Gastroesophageal sphincter (tissue), 4 donors: ENCODE measurements at places on chromosomes 3 and 15. TPM values are rescaled to one million over a fixed set of nuclear protein-coding genes. Genes with fewer than 3 reads are reported as not detected.

FRMD5 gene
- total RNA-seq = 1.1 TPM

TNFAIP8L3 gene
- 28.0 TPM for total RNA-seq

DPPA2 gene
- not detected for total RNA-seq

RBMS3 gene
- total RNA-seq = 72.3 TPM

ZNF620 gene
- total RNA-seq = 7.0 TPM

FBXO40 gene
- total RNA-seq = not detected

- H3K4me1 ChIP-seq = peaks cover 3% of the 10 kb centered on the region
- ATAC-seq = peak; percentile 86
- peak overlapping the region; percentile 83 for H3K27ac ChIP-seq
- no peaks in the 10 kb centered on the region for H3K27me3 ChIP-seq
- peaks cover 45% of the 10 kb centered on the region for H3K36me3 ChIP-seq
These were observed 74.5 kb downstream of the RAB7A start for GRCh38 chr3:128800241-128801187.

DNA sequence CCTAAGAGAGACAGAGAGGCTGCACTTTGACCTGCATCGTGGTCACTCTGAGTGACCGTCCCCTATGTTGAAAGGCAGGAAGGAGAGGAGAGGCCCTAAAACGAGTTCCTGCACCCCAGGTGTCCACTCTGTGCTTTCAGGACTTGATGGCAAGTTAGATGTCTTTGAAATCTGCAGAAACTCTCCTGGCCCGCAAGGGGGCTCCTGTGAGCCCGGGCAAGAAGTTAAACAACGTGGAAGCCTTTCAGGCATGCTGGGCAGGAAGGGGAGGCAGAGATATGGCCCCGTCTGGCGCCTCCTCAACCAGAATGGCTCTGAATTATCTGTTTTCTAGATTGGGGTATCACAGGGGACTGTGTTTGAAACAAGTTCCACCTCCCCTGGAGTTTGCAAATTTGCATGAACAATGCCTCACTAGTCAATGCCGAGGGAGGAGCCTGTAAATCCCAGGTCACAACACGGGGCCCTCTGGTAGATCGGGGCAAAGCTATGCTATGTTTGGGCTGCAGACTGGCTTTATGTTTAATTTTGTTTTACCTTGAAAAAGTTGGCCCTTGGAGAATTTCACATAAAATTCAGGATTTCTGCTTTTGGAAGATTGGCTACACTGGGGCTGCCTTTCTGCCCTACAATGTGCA lies 9.8 kb downstream of the CTXND1 start:
- no peak overlapping the region for H3K4me3 ChIP-seq
- no peaks in the 10 kb centered on the region for H3K4me1 ChIP-seq
- no peak for ATAC-seq

DNA sequence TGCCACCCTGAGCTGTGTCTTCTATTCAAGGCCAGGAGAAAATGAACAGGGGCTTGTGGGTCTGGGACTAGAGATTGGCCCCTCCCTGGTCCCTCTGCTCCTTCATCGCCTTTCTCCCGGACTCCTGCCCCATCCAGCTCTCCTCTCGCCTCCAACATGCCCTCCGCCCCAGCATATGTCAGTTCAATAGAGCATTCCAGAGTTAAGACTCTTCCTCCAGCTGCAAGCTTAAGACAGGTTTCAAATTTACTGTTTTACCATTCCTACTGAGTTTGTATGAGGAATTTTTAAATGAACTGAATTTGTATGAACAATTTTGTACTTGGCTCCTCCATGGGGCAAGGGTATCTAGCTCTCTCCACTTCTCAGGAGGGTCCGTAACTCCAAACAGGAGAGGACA lies 195.6 kb downstream of the TBC1D2B start:
- no peak overlapping the region for H3K4me3 ChIP-seq
- H3K4me1 ChIP-seq = no peaks in the 10 kb centered on the region
- no peaks in the 10 kb centered on the region for H3K36me3 ChIP-seq

DNA sequence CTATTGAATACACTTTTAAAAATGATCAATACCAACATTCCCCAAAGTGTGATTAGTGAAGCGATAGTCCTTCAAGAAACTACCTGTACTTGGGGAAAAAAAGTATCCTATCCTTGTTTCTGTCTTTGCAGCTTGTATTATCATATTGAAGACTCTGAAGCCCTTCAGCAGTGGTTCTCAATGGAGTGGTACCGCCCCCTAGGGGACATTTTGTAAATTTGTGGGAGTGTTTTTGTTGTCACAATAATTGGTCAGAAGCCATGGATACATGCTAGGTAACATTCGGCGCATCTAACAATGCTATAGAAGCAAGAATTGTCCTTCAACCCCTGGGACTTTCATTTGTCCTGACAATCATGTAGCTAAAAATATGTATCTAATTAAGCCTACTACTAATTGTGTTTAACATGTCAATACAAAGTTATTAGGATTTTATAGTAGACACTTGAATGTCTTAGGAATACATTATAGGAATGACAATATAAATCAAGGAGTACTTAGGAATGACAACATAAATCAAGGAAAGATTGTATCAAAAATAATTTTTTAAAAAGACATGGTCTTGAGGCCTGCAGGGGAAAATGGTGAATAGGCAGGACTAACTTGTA lies 53.7 kb downstream of the NMD3 start:
- no peaks in the 10 kb centered on the region for H3K4me1 ChIP-seq
- no peaks in the 10 kb centered on the region for H3K27me3 ChIP-seq
- no peak overlapping the region for H3K4me3 ChIP-seq
- H3K27ac ChIP-seq = no peak overlapping the region

- H3K27ac ChIP-seq = peak overlapping the region; percentile 93
- H3K4me1 ChIP-seq = peaks cover 42% of the 10 kb centered on the region
- H3K36me3 ChIP-seq = no peaks in the 10 kb centered on the region
- H3K4me3 ChIP-seq = peak overlapping the region; percentile 83
- no peak for ATAC-seq
These were observed 1.3 kb downstream of the MAGI1 start for GRCh38 chr3:66037330-66037985.

DNA sequence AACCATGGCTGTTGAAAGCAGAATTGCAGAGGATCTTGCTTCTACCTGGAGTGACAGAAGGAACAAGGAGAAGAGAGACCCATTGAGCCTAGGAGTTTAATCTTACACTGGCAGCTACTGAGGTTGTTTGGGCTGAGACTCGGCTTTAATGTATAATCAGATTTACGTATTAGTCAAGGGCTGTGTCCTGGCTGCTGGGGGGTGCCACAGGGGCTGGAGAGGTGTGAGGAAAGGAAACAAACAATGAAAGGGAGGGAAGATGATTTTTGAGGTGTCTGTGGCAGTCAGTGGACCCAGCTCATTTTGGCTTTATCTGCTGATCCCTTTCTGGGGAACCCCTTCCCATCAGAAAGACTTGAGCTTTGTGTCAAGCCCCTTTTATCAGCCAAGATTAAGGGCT lies 95.7 kb downstream of the PRICKLE2 start:
- no peak overlapping the region for H3K27ac ChIP-seq
- no peaks in the 10 kb centered on the region for H3K27me3 ChIP-seq
- no peaks in the 10 kb centered on the region for H3K36me3 ChIP-seq

GRCh38 chr15:37107071-37107743 lies 6.9 kb upstream of the MEIS2 start:
- peak; percentile 16 for ATAC-seq
- H3K4me3 ChIP-seq = peak overlapping the region; percentile 45
- H3K27ac ChIP-seq = peak overlapping the region; percentile 96
- no peaks in the 10 kb centered on the region for H3K4me1 ChIP-seq
- no peaks in the 10 kb centered on the region for H3K36me3 ChIP-seq
- H3K27me3 ChIP-seq = no peaks in the 10 kb centered on the region

DNA sequence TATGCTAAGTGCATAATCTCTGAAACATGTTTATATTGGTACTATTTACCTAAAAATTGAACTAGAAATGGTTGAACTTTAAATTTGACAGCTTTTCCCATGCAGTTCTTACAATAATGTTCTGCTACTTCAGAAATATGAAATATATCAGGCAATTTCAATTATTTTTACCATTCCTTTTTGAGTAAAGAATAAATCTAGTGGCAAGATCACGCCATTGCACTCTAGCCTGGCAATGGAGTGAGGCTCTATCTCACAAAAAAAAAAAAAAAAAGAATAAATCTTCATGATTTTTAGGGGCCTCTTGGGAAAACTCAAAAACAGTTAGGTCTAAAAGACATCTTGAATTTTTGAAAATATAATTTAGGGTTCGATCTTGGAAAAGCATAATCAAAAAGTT lies 10.6 kb upstream of the DNAAF4 start:
- no peak overlapping the region for H3K27ac ChIP-seq
- no peak for ATAC-seq
- H3K36me3 ChIP-seq = no peaks in the 10 kb centered on the region
